ENCODE measurements at places on chromosomes 3 and 15.
A peak's percentile ranks its signal among the peaks of the same experiment; 100 is the strongest.

GRCh38 chr3:41711651-41712050 is 250.3 kb downstream of the ULK4 start:
- DNase-seq = peak; percentile 8

DNA sequence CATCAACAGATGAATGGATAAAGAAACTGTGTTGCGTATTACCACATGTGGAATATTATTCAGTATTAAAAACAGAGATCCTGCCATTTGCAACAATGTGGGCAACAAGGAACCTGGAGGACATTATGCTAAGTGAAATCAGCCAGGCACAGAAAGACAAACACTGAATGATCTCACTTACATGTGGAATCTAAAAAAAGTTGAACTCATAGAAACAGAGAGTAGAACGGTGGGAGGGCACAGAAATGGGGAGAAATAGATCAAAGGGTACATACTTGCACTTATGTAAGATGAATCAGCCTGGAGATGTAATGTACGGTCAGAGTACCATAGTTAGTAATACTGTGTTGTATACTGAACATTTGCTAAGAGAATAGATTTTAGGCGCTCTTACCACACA is 29.8 kb upstream of the MUC13 start:
- no peak for DNase-seq

GRCh38 chr3:29176501-29176900 is 104.4 kb upstream of the RBMS3 start:
- DNase-seq = no peak

- no peak for DNase-seq
Measured at GRCh38 chr3:152760591-152760990, 74.3 kb upstream of the P2RY1 start.
